ENCODE measurements at places on chromosomes 1 and 21. TPM values are rescaled to one million over a fixed set of nuclear protein-coding genes. Genes with fewer than 3 reads are reported as not detected.

The CPLANE2 gene
- total RNA-seq = 7.3 TPM

The TNFRSF18 gene
- not detected for total RNA-seq

The OR10J1 gene
- not detected for total RNA-seq

The FAM151A gene
- total RNA-seq = not detected

Data from regular cardiac myocyte (primary cell).